ENCODE measurements at places on chromosomes 3 and 15.

DNA sequence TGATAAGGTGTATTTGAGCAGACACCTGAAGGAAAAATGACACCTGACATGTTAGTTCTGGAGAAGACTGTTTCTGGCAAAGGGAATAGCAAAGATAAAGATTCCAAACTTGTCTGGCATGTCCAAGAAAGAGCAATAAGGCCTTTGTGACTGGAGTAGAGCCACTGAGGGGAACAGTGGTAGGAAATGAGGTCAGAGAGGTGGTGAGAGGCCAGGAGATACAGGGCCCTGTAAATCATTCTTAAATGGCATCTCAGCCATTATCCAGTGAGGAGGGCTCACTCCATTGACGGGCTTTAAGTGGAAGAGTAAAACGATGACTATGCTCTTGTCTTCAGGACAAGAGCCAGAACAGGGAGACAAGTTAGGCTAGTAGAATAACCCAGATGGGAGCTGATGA lies 4.5 kb downstream of the SLC49A4 start:
- no peak for DNase-seq

DNA sequence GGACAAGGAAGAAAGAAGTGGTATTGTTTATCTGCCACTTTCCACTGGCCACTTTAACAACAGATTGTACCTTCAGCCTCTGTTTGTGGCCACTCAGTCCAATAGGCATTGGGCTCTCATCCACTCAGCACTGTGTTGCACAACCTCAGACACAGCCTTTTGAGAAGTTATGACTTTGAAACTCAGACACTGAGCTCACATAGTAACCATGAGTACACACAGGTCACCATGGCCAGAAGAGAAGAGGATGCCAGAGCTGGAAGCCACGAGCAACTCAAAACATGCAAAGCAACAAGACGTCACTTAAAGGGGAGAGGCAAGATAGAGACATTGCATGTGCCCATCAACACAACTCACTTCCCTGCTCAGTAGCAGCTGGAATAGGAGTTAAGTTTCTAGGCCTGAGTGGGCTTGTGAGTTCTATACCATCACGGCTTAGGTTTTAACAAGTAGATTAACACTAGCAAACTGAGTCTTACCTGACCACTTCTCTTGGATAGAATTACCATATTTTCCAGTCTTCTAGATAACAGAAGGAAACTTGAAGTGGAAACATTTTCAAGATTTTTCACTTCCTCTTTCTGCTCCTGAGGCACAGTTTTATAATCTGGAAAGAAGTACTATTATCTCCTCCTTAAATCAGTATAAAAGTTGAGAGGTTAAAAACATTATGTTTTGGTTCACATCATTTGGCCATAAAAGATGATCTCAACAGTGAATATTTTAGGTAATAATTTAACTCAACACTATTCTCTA lies 103.5 kb downstream of the IMPG2 start:
- no peak for DNase-seq

DNA sequence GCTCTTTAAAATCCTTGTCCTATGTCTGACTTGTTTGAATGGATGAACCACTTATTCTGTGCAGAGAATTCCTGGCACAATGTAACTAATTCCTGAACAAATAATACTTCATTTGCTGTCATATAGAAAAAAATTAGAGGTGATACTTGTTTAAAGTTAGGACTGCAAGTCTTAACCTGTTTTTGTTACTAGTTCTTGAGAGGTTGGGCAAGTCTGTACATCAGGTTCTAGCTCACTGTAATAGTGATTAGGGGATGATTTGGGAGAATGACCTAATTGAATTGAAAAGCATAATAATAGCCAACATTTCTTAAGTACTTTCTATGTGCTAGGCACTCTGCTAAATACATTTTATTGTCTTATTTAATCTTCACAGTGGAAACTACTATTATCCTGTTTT lies 49.3 kb downstream of the GMPS start:
- DNase-seq, result no peak

- no peak for DNase-seq
These were observed 10.2 kb upstream of the FBLN2 start for GRCh38 chr3:13538520-13539291.

All from nephron progenitor cell (in vitro differentiated cells).